ENCODE measurements at places on chromosomes 12 and 14. TPM values are rescaled to one million over a fixed set of nuclear protein-coding genes. Genes with fewer than 3 reads are reported as not detected.
A peak's percentile ranks its signal among the peaks of the same experiment; 100 is the strongest.

- DNase-seq, result no peak
Measured at GRCh38 chr14:91041450-91041849, 19.0 kb downstream of the RPS6KA5 start.

Gene CCDC38
- 0.14 TPM for total RNA-seq

GRCh38 chr12:26367991-26368730, 172.8 kb downstream of the SSPN start:
- DNase-seq, result no peak

GRCh38 chr14:56002876-56003625, 115.2 kb upstream of the PELI2 start:
- DNase-seq, result peak; percentile 23

- no peak for DNase-seq
Measured at GRCh38 chr12:105280966-105281693, 45.2 kb upstream of the APPL2 start.

- DNase-seq, result no peak
Measured at GRCh38 chr12:113997365-113997764, 31.2 kb upstream of the RBM19 start.

- DNase-seq, result no peak
Measured at GRCh38 chr14:95221531-95221930, 64.2 kb upstream of the DICER1 start.

DNA sequence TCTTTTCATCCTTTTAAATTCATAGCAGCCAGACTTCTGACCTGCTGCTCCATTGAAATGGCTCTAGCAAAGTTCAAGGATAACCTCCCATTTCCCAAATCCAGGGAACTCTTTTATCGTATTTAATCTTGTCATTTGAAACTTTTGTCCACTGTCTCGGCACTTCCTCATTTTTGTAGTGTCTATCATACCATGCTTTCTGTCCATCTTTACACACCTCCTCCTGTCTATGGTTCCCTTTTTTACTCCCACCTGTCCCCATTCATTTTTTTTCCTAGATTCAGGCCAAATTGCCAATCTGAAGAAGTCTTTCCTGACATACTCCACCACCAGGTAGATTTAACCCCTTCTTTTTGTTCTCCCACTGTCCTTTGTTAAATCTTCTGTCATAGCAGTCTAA, 31.0 kb downstream of the NFYB start:
- no peak for DNase-seq

Gene FOXM1
- total RNA-seq, result 0.99 TPM

DNA sequence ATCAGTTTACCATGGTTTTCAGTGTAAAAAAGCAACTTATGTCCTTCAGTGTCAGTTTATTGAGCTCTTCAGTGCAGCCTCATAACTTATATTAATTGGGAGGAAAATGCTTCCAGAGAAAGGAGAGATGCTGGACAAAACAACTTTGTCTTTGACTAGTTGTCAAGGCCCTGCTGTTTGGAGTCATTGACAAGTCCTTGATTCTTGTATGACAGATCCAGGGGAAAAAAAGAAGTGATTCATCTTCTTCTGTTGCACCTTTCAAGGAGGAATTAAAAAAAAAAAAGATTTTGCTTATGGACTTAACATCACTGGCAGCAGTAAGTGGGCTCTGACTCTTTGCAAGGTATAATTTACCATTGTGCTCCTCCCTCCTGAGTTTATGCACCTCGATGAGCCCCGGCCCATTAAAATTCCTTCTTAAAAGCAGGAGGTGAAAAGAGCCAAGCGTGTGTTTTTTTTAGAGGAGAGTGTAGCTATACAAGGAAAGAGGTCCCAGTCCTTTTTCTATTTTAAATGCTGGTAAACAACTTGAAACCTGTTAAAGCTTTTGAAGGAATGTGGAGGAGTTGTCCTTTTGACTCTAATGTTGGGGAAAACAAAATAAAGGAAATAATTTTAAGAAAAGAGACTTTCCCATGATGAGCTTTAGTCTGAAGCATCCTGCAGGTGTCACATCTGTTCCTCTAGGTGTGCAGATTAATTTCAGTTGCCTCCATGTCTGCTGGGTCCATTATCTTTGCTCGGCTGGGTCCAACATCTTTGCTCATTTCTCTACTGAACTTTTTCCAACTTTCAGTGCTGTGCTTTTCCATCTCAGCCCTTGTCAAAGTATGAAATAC, 431.6 kb downstream of the RAD51B start:
- no peak for DNase-seq

- DNase-seq, result no peak
Measured at GRCh38 chr12:54631551-54631950, 3.1 kb downstream of the LACRT start.

- DNase-seq, result no peak
Measured at GRCh38 chr14:52856139-52856538, 64.7 kb upstream of the GNPNAT1 start.

DNA sequence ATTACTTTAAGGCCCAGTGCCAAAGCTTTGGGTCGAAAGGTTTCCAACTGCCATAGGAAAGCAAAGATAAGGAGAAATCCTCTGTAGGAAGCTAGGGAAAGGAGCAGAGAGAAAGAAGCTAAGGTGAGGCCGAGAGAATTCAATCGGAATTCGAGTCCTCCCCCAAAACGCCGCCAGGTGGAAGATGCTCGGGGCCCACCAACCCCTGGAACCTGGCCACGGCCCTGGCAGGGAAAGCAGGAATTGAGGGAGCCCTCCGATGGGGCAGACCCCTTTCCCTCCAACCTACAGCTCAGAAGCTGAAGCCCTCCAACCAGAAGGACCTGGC, 498 bp downstream of the GMFB start:
- DNase-seq, result peak; percentile 32

DNA sequence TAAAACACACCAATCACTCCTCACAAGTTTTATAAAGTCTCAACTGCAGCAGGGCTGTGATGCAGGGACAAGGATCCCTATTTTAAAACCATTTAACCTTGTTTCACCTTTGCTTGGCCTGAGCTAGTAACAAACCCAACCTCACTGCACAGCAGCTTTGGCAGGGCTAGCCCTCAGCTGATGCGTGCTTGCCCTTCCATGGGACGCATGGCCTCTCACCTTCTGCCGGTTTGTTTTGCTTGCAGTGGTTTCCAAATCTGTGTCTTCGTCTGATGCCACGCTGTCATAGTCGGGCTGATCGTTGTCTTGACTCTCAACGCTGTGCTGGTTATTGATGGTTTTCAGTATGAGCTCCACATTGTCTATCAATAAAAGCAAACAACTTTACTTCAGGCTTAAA, 43.3 kb downstream of the GIT2 start:
- no peak for DNase-seq

Gene FAM234B
- 4.3 TPM for total RNA-seq

Gene GPR162
- 0.46 TPM for total RNA-seq

DNA sequence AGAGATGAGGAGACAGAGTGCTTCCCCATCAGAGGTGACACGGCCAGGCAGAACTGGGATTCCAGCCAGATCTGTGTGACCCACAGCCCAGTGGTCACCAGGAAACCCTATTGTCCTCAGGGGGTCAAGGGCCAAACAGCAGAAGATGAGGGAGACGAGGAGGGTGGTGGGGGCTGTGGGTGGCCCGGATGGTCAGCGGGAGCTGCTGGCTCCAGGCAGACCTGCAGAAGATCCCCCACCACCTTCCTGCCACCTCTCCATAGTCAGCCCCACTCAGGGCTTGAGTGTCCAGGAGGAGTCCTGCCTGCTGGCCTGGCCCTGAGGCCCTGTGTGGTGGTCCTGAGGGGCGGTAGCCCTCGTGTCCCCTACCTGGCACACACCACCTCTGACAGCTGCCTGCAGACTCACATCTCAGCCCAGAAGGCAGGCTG, 136.8 kb downstream of the CALM1 start:
- DNase-seq, result no peak

Gene APOF
- total RNA-seq, result not detected

DNA sequence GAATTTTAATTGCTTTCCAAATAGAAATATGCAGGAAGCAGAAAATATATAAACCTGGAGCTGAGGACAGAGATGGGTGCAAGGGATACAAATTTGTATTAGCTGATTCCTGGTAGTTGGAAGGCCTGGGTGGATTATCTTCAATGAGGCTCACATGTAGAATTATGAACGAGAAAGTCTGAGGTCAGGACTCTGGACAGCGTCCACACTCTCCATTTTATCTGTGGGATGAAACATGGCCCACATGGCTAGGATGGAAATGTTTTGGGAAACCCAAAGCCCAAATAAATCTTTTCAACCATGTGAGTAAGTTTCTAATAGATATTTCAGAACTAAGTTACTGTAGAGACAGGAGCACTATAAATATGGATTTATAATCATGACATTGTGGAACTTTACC, 256.1 kb downstream of the APAF1 start:
- DNase-seq, result no peak

Gene IL22
- total RNA-seq, result not detected

DNA sequence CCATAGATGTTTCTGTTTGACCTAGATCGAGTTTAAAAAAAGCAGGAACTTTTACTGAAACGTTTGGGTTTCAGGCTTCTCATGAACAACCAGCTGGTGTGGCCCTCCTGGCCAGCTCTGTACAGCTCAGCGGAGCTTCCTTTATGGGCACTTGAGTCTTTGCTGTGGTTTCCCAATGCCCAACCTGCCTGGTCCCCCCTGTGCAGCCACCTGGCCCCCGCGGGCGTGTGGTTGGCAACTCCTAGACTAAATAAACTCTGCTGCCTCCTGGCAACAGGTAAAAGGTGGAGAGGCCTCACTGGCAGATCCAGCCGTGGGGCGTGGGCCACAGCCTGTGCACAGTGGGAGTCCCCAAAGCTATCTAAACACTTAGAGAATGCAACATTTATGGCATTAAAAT, 38.7 kb downstream of the ADGRD1 start:
- DNase-seq, result no peak

Gene IL25
- total RNA-seq, result not detected

DNA sequence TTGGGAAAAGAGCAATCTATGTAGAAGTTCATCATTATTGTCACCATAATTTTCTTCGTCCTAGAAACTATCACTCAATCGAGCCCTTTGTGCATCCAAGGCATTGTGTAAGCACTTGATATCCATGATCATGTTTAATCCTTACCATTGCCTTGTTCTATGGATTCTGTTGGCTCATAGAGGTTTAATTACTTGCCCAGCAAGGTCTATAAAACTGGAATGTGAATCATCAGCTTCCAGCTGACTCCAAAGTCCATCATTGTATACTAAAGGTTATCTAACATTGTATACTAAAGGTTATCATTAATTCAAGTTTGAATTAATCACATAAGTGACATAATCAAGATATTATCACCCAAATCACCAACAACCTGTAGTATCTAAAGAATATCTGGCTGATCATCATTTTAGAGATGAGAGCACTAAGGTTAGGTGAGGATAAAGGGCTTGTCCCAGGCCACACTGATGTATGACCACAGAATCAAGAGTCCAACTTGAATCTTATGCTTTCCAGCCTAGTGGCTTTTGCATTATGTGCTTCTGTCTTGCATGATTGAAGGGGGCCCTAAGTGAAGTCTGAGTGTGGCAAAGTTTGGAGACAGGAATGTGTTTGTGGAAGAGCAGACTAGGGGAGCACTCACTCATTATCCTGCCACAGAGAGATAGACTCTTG, 188.1 kb downstream of the ANO4 start:
- DNase-seq, result no peak

DNA sequence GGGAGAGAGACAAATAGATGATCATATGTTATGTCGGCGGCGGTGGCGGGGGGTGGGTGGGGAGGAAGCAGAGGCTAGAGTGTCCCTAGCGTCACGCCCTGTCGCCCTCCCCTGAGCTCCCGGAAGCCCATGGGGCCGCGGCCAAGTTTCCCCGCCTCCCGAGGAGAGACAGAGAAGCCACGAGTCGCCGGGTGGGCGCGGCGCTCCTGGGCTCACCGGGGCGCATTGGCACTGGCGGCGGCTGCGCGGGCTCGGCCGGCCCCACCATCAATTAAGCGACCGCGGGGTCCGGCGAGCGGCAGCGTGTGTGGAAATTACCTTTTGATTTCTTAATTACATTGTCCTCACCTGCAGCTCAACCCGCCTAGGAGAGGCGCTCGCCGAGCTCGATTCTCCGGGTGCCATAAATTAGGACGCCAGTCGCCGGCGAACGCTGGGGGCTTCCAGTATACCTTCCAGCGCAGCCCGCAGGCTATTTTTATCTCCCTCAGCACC, 119.9 kb upstream of the LHX5 start:
- no peak for DNase-seq

Gene TBC1D30
- total RNA-seq, result 0.10 TPM

Gene FAR2
- total RNA-seq, result 4.9 TPM

Gene CREBL2
- total RNA-seq, result 34.1 TPM

Gene TMTC2
- 4.2 TPM for total RNA-seq

DNA sequence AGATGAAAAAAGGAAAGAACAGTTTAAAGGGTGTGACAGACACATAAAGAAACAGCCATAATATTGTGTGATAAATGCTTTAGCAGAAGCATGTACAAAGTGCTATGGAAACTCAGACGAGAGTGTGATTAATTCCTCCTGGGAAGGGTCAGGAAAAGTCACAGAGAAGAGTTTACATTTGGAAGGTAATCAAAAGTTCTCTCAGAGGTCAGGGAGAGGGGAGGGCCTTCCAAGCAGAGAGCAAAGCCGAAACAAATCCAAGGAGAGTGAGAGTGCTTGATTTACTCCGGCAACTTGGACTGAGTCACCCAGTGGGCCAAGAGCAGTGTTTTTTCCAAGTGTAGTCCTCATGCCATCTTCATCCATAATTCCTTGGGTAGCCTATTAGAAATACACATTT, 108.3 kb downstream of the IGF1 start:
- no peak for DNase-seq

GRCh38 chr14:32820682-32821081, 118.0 kb upstream of the NPAS3 start:
- no peak for DNase-seq

DNA sequence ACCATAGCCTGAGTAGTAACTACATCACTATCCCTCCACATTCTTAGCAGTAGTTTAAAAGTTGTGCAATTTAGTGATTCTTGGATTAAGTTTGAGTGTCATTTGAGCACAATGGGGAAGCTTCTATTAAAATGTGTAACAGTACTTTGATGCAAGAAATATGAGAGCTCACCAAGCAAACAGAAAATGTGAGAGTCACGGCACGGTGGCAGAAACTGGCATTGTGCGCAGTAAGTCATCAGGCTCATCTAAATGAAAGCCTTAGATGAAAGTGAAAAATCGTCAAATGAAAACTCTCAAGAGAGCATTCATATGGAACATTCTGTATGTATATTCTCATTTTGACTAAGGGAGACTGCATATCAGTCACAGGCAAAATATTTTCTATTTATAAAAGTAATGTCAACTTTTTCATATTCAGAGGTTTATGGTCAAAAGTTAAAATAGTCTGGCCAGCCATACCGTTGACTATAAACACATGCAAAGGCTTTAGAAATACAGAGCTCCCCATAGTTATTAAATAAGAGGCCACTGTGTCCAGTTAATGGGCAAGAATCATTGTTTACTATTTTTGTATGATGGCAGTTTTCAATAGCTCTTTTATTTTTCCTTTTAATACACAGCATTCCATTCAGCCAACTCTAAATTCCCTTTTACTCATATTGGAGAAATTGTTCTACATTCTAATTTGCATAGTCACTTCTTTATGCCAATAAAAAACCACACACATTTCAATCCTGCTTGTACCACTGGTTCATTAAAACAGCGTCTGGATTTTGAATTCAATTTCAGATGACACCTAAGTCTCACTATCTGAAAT, 167.9 kb downstream of the PRKD1 start:
- DNase-seq, result no peak

GRCh38 chr12:25311506-25311905, 60.8 kb upstream of the KRAS start:
- DNase-seq, result no peak

Gene PLCZ1
- not detected for total RNA-seq

- DNase-seq, result no peak
Measured at GRCh38 chr12:7190268-7191055, 976 bp downstream of the PEX5 start.

Gene CEBPE
- 0.82 TPM for total RNA-seq
